ENCODE measurements at places on chromosomes 5 and 9.

DNA sequence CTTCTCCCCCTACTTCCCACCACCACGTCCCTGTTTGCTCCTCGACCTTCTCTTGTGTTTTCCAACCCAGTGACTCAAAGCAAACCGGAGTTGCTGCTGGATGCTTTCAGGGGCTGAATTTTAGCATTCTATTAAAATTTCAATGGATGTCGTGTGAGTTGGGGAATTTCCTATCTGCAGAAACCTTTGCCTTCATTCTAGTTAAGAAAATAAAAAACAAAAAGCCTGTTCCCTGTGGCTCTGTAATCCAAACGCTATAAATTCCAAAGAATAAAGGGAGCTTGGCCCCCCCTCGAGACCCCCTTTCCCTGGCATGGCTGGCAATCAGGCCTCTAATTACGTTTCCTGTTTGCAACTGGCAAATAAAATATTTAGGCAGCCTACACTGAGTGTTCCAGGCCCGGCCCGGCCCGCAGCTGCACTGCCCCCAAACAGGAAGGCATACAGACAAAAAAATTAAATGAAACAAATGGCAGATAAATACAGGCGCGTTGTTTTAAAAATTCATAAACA lies 139.4 kb upstream of the PPP1R26 start:
- DNase-seq: no peak

GRCh38 chr5:24439465-24439864 lies 205.3 kb downstream of the CDH10 start:
- no peak for DNase-seq

DNA sequence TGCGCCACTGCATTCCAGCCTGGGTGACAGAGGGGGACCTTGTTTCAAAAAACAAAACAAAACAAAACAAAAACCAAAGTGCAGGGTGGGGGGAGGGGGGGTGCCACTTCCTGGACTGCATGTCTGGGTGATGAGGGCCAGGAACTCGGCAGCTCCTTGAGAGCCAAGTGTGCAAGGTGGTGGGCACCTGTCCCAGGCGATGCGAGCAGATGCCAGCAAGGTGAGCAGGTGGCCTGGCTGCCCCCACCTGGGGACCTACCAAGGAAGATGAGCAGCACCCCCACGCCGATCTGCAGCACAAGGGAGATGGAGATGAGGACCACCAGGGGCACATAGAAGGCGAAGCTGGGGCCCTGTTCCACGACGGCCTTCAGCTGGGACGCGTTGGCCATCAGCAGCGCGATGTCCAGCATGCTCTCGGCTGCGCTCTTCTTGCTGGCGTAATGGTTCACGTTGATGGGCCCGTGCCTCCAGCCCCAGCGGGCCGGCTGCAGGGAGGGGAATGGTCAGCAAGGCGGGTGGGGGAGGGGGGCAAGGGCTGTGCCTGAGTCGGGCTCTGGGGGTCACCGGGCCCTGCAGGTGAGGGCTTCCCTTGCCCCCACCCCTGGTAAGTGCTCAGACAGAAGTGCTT lies 7.8 kb downstream of the NINJ1 start:
- no peak for DNase-seq

GRCh38 chr5:151186538-151186937 lies 29.0 kb upstream of the ANXA6 start:
- DNase-seq: no peak

- no peak for DNase-seq
Observed at GRCh38 chr9:8723195-8723594, 923.6 kb upstream of the DMAC1 start.

- no peak for DNase-seq
Observed at GRCh38 chr9:90459321-90459720, 183.3 kb downstream of the DIRAS2 start.

- no peak for DNase-seq
Observed at GRCh38 chr5:159681661-159682060, 234.6 kb upstream of the ADRA1B start.

- DNase-seq: no peak
Observed at GRCh38 chr5:146448783-146449519, 1.8 kb downstream of the TCERG1 start.

DNA sequence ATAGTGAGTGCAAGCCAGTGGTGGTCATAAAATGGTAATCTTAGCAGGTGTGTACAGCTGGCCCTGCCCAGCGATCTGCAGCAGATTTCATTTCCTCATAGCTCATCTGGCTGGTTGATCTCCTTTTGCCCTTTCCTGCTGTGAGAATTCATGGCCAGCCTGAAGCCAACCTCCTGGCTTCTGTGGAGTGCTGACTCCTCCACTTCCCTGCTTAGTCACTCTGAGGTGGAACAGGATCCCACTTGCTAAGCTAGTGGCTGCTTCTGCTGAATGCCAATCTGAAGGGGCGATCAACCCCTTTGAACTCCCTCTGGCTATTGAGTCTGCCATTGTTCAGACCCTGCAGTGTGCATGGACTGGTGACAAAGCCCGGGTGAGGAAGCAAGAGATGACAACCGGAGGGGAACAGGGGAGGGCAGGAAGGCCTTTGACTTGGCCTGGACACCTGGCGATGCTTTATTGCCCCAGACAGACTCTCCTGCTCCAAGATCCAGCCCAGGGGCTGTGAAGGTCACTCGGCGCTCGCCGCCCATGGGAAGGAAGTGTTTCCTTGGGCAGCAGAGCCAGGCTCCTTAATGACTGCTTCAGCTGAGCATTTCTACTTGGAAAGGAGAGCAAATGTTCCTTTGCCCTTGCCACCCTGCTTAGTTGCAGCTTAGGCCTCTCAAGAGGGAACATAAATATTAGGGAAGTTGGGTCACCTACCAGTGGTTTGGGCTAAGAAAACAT lies 341.1 kb downstream of the ZSWIM6 start:
- DNase-seq: no peak

- DNase-seq: no peak
Observed at GRCh38 chr5:95076395-95077185, 208.3 kb downstream of the MCTP1 start.

- DNase-seq: no peak
Observed at GRCh38 chr5:149323210-149323609, 22.1 kb upstream of the GRPEL2 start.

DNA sequence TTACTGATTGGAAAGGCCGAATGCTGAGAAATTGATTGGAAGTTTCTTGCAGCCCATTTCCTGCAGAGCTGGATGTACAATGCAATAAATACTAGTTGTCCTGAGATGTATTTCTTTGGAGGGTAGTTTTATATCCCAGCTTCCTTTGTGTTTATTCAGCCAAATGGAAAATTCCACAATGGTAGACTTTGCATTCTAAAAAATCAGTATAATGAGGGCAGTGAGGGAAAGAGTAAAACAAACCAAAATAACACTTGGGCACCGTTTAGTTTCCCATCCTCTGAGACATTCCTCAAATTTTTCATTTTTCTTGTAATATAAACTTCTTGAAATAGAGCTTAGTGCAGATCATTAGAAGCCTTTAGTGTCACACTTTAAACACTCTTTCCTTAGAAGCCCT lies 379.4 kb downstream of the EBF1 start:
- DNase-seq: no peak

DNA sequence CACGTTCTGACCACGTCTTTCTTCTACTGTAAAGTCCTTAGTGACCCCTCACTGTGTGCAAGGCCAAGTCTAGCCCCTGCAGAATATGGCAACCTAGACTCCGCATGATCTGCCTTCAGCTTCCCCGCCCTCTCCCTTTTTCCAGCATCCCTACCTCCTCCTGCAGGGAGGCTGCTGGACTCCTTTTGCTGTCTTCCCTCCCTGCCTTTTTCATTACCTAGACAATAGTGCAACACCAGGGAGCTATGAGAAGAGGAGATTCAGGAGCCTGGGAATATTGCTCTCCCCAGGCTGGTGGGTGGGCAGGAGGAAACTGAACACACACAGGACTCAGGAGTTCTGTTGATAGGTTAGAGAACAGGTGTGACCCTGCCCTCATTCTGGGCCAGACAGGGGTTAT lies 33.1 kb upstream of the LARP1 start:
- no peak for DNase-seq

- DNase-seq: no peak
Observed at GRCh38 chr5:179254638-179255271, 90.5 kb downstream of the ADAMTS2 start.

DNA sequence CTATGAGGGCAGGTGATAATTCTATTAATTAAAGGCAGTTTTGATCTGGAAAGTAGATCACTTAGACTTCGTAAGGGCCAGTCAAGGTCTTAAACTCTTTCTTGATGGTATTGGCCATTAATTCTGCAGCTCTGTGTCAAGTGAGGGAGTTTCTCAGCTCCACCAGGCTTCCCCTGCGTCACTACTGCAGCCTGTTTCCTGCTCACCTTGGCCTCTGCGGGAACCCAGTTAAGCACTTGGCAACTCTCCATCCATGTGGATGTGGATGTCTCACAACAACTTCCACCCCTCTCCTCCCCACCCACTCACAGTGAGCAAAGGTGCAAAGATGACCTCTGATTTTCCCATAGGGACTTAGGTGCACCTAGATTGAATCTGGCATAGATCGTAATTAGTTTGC lies 191.6 kb downstream of the PLK2 start:
- DNase-seq: no peak

DNA sequence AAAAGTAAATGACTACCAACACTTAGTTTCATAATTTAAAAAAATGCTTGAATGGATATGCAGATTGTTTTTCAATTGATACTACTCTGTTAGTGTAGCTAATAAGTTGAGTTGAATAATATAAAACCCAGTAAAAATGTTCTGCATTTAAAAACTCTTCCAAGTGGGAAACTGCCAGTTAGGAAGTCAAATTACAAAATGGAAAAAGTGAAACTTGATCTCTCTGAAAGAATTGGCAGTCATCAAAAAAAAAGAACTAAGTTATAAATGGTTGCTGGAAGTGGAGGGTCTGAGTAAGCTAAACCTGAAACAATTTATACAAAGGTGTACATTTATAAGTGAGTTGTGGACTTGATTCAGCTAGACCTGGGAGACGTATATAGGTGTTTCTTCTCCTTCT lies 52.4 kb downstream of the VCAN start:
- DNase-seq: no peak

- DNase-seq: no peak
Observed at GRCh38 chr9:98873951-98874371, 66.5 kb downstream of the GALNT12 start.

DNA sequence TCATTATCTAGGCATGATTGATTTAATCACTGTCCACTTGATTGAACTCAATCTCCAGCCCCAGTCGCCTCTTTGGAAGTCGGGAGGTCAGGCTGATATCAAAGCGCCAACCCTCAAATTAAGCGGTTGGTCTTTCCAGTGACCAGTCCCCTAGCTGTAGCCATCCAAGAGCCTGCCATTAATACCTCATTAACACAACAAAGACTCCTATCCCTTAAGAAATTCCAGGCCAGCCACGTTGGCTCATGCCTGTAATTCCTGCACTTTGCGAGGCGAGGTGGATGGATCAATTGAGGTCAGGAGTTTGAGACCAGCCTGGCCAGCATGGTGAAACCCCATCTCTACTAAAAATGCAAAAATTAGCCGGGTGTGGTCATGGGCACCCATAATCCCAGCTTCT lies 27.4 kb upstream of the GCNT1 start:
- no peak for DNase-seq

- no peak for DNase-seq
Observed at GRCh38 chr5:567664-568060, 43.4 kb upstream of the SLC9A3 start.

DNA sequence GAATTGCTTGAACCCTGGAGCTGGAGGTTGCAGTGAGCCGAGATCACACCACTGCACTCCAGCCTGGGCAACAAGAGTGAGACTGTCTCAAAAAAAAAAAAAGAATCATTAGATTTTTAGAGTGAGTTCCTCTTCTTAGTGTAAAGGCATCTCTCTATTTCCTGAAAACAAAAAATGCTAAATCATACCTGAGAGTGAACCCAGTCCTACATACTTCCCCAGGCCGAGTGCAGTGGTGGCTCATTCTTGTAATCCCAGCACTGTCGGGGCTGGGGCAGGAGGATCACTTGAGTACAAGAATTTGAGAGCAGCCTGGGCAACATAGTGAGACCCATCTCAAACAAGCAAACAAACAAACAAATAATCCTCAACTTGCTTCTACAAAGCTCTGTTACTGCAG lies 38.2 kb upstream of the LPAR1 start:
- no peak for DNase-seq

- DNase-seq: no peak
Observed at GRCh38 chr5:88734983-88735382, 148.0 kb downstream of the MEF2C start.

- DNase-seq: no peak
Observed at GRCh38 chr5:124176692-124177091, 569.7 kb downstream of the ZNF608 start.

DNA sequence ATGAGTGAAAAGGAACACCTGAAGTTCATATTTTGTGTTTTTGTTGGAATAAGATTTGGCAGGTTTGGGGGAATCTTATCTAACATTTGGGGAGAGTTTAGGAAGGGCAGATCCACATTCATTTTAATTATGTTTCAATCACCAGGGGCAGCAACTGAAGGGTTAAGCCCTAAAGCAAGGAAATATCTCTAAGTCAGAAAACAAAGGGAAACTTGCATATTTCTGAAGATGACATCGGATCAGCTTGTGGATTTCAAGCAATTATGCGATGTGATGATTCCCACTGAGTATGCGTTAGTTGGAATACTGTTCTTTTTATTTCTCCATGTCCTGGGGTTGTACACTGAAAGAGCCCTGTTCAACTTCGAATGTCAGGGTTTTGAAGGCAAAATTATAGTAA lies 59.8 kb upstream of the NFIB start:
- no peak for DNase-seq

- peak; percentile 9 for DNase-seq
Observed at GRCh38 chr5:98796197-98796972, 22.9 kb downstream of the RGMB start.

GRCh38 chr5:159179529-159180305 lies 29.6 kb downstream of the RNF145 start:
- no peak for DNase-seq

- DNase-seq: no peak
Observed at GRCh38 chr5:14946815-14947620, 75.4 kb upstream of the ANKH start.

DNA sequence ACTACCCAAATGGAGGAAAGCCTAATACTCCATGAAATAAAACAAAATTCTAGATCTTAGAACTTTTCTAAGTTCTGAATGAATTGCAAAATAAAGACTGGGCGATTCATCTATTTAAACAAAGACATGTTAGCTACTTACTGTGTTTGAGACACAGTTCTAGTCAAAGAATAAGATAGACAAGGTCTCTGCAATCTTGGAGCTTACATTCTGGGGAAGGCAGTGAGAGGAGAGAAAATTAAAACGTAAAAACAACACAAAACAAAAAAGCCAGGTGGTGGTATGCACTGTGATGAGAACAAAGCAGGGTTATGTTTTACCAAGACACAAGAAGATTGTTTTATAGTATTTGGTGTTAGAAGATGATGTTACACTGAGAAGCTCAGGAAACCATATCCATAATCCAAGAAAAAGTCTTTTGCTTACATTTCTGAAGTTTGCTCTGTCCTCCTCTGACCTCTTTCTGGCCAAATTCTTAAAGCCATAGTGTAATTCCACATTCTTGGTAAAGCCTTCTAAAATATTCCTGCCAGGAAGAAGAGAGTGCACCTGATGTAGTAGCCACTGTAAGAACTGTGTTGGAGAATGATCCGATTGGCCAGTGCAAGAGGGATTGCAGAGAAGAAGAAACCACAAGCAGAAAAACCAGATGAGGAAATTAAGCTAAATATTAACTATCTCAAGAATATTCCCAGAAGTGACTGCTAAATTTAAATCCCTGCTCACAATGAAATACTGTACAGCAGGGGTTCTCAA lies 218.4 kb downstream of the PCSK1 start:
- DNase-seq: no peak

- DNase-seq: no peak
Observed at GRCh38 chr9:100739666-100740065, 161.8 kb downstream of the CAVIN4 start.
